ENCODE measurements at places on chromosomes 2 and 18. TPM values are rescaled to one million over a fixed set of nuclear protein-coding genes. Genes with fewer than 3 reads are reported as not detected.

GRCh38 chr2:111659361-111660333, 224.3 kb downstream of the ANAPC1 start:
- DNase-seq: peak; percentile 87

DNA sequence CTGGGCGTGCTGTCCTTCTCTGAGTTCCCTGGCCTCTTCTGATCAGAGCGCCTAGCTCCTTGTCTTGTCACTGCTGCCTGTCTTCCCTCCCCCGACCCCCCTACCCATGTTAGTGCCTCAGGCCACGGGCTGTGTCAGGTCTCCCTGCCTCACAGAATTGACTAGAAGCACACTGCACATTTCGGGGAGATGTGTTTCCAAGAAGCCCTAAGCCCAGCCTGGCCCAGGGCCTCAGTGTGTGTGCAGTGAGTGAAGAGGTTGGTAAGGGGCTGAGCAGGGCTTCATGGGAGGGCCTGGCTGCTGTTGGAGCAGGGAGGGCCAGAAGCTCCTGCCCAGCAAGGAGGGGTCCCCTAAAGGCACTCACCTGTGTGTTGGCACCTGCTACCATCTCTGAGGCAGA, 13.1 kb downstream of the KCNF1 start:
- peak; percentile 72 for DNase-seq

- DNase-seq: peak; percentile 78
These were observed 140.3 kb downstream of the NRP2 start for GRCh38 chr2:205822579-205822978.

ABCG5 gene
- not detected for total RNA-seq

ABCG8 gene
- not detected for total RNA-seq

LOXHD1 gene
- not detected for total RNA-seq

NYAP2 gene
- total RNA-seq: under 0.01 TPM

CFAP65 gene
- not detected for total RNA-seq

All from osteoblast (primary cell).